ENCODE measurements at places on chromosomes 2 and 18. TPM values are rescaled to one million over a fixed set of nuclear protein-coding genes. Genes with fewer than 3 reads are reported as not detected.

DNA sequence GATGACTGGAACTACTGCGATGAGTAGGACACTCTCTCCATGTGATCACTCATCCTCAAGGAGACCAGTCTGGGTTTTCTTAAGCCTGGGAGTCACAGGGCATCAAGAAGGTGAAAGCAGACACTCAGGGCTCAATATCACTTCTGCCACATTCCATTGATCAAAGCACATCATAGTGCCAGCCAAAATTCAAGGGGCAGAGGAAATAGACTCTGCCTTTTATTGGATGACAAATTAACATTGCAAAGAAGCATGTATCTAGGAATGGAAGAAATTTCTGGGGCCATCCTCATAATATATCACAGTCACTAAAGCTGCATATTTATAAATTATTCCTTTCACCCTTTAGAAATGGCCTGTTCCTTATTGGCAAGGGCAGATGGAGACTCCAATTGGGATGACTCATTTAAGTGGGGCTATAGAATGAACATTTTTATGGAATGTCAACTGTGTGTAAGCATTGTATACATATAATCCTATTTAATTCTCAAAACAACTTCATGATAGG lies 114.8 kb upstream of the CDC42EP3 start:
- no peak overlapping the region for H3K4me3 ChIP-seq
- H3K27me3 ChIP-seq = no peaks in the 10 kb centered on the region
- DNase-seq = no peak
- H3K4me1 ChIP-seq = peaks cover 17% of the 10 kb centered on the region

DNA sequence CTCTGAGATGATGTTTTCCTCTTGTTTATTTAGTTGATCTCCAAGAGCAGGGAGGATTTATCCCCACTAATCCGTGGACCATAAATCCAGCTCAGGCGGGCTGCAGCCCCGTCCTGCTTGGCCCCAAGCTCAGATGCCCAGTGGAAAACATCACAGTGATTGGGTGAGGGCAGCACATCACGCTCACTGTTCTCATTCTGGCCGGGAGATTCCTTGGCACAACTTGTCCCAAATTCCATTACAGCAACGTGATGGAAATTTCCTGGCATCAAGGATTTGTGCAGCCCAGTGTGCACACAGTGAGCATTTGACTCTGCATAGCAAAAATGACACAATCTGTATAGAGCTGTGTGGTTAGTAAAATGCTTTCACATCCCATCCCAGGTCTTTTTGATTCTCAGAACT lies 96.8 kb downstream of the VAPA start:
- H3K36me3 ChIP-seq = no peaks in the 10 kb centered on the region
- peak; percentile 28 for DNase-seq
- H3K27ac ChIP-seq = no peak overlapping the region

DNA sequence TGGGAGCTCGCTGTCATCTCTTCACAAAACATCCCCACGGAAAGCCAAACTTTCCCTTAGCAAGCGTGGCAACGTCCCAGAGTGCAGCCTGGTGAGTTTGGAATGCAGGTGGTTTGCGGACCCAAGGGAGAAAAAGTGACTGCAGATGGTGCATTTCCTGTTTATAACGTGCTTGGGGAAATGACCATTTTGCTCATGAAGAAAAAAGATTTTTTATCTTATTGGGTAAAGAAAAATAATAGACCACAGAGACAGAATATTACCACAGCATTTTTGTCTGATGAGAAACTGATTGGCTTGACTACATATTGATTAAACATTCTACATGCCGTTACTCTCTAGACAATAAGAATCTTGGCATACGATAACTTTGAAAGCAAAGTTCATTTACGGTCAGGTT lies 136.5 kb downstream of the COPS8 start:
- no peaks in the 10 kb centered on the region for H3K36me3 ChIP-seq
- peaks cover 9% of the 10 kb centered on the region for H3K4me1 ChIP-seq
- peak overlapping the region; percentile 19 for H3K27ac ChIP-seq
- H3K4me3 ChIP-seq = no peak overlapping the region
- DNase-seq = peak; percentile 43

CKAP2L gene
- not detected for polyA plus RNA-seq

DNA sequence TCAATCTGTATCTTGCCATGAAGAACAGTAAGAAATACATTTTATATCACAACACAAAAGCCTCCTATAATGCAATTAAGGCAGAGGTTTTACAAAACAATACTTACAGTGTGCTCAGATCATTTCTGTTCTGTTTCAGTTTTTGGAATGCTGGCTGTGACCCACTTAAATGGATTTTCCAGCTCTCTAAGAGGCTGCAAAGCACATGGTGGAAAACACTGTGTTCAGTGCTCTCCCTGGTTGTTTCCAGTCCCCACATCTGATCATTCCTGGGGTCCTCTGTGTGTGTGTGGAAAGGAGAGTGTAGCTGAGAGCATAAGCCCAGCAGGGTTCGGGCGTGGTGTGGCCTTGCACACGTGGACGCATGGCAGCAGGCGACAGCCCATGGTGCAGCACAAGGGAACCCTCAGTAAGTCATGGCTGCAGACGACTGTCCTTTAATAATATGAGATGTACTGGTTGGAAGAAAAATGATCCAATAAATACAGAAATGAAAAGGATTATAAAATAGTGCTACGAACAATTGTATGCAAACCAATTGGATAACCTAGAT lies 95.6 kb downstream of the FAM210A start:
- no peak overlapping the region for H3K4me3 ChIP-seq
- H3K27me3 ChIP-seq = no peaks in the 10 kb centered on the region
- H3K27ac ChIP-seq = no peak overlapping the region
- DNase-seq = no peak

GRCh38 chr2:197934261-197934933 lies 130.0 kb downstream of the PLCL1 start:
- H3K27ac ChIP-seq = no peak overlapping the region
- H3K36me3 ChIP-seq = no peaks in the 10 kb centered on the region
- H3K27me3 ChIP-seq = no peaks in the 10 kb centered on the region
- no peak overlapping the region for H3K4me3 ChIP-seq
- no peak for DNase-seq

GGCX gene
- 30.7 TPM for polyA plus RNA-seq

- H3K27me3 ChIP-seq = no peaks in the 10 kb centered on the region
- H3K4me3 ChIP-seq = peak overlapping the region; percentile 88
- no peak for DNase-seq
- peaks cover 31% of the 10 kb centered on the region for H3K4me1 ChIP-seq
- H3K36me3 ChIP-seq = no peaks in the 10 kb centered on the region
These were observed 778 bp upstream of the INPP1 start for GRCh38 chr2:190342611-190343010.

- no peak overlapping the region for H3K4me3 ChIP-seq
- H3K4me1 ChIP-seq = no peaks in the 10 kb centered on the region
- DNase-seq = no peak
- no peaks in the 10 kb centered on the region for H3K27me3 ChIP-seq
- H3K27ac ChIP-seq = no peak overlapping the region
- peaks cover 76% of the 10 kb centered on the region for H3K36me3 ChIP-seq
These were observed 14.4 kb upstream of the SLC4A5 start for GRCh38 chr2:74357627-74358026.

- DNase-seq = no peak
- H3K4me1 ChIP-seq = peaks cover 4% of the 10 kb centered on the region
- H3K27me3 ChIP-seq = no peaks in the 10 kb centered on the region
- no peak overlapping the region for H3K27ac ChIP-seq
- no peak overlapping the region for H3K4me3 ChIP-seq
These were observed 50.0 kb upstream of the ARL5A start for GRCh38 chr2:151878204-151878603.

GRCh38 chr18:47265197-47265596 lies 13.7 kb upstream of the SKOR2 start:
- H3K27me3 ChIP-seq = peaks cover 3% of the 10 kb centered on the region
- no peak overlapping the region for H3K27ac ChIP-seq
- no peak overlapping the region for H3K4me3 ChIP-seq
- peaks cover 8% of the 10 kb centered on the region for H3K4me1 ChIP-seq

- no peak for DNase-seq
- H3K27me3 ChIP-seq = peaks cover 8% of the 10 kb centered on the region
- no peaks in the 10 kb centered on the region for H3K4me1 ChIP-seq
- no peaks in the 10 kb centered on the region for H3K36me3 ChIP-seq
These were observed 657 bp downstream of the SGPP2 start for GRCh38 chr2:222424729-222425671.

- H3K27me3 ChIP-seq = no peaks in the 10 kb centered on the region
- H3K27ac ChIP-seq = no peak overlapping the region
- no peak overlapping the region for H3K4me3 ChIP-seq
- H3K4me1 ChIP-seq = peaks cover 4% of the 10 kb centered on the region
These were observed 212.7 kb downstream of the AGAP1 start for GRCh38 chr2:235706506-235706905.

- H3K36me3 ChIP-seq = no peaks in the 10 kb centered on the region
- peaks cover 6% of the 10 kb centered on the region for H3K4me1 ChIP-seq
- H3K27me3 ChIP-seq = no peaks in the 10 kb centered on the region
- peak overlapping the region; percentile 20 for H3K4me3 ChIP-seq
These were observed 36.4 kb downstream of the STK39 start for GRCh38 chr2:168210895-168211570.

EGR4 gene
- polyA plus RNA-seq = not detected

GRCh38 chr18:21093133-21093532 lies 18.5 kb downstream of the ROCK1 start:
- DNase-seq = no peak
- no peak overlapping the region for H3K4me3 ChIP-seq
- no peaks in the 10 kb centered on the region for H3K27me3 ChIP-seq
- peaks cover 17% of the 10 kb centered on the region for H3K4me1 ChIP-seq
- no peaks in the 10 kb centered on the region for H3K36me3 ChIP-seq
- no peak overlapping the region for H3K27ac ChIP-seq

DNA sequence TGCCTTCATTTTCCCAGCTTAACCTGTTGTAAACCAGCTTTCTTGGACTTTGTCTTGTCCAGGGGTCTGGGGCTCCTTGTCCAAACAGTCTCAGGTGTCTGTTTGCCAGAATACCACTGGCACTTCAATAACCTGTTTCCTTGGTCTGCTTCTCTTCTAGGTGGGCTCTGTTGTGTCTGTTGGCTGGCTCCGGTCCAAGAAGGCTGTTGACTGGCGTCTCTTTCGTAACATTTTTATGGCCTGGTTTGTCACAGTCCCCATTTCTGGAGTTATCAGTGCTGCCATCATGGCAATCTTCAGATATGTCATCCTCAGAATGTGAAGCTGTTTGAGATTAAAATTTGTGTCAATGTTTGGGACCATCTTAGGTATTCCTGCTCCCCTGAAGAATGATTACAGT lies 17.0 kb downstream of the SLC20A1 start:
- no peaks in the 10 kb centered on the region for H3K27me3 ChIP-seq
- H3K4me3 ChIP-seq = no peak overlapping the region
- peaks cover 76% of the 10 kb centered on the region for H3K36me3 ChIP-seq

- no peaks in the 10 kb centered on the region for H3K4me1 ChIP-seq
- H3K4me3 ChIP-seq = peak overlapping the region; percentile 47
- no peak overlapping the region for H3K27ac ChIP-seq
- no peaks in the 10 kb centered on the region for H3K36me3 ChIP-seq
- H3K27me3 ChIP-seq = peaks cover 32% of the 10 kb centered on the region
These were observed 2.1 kb downstream of the FBLN7 start for GRCh38 chr2:112140205-112140802.

All from psoas muscle (tissue), 8 donors.